Choroid plexus epithelial cell (primary cell): ENCODE measurements at places on chromosomes 11 and 22.

DNA sequence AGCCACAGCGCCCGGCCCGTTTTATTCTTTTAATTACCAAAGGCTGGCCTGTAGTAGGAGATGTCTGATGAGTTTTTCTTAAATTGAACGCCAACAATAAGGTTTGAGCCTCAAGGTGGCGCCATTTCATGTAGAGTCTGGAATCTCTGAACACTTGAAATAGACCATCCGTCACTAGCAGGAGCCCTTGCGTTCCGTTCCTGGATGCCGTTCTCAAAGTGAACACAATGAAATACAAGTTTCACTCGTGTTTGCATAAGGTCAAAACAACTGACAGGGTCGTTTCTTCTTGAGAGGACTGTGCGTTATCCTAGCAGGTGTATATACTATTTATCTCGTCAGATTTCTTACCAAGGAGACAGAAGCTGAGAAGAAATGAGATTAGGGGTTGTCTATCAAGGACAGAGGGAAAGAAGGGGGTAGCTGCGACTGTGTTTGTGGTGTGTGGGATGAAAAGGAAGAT lies 18.7 kb upstream of the SCGB1D1 start:
- DNase-seq: peak; percentile 88

DNA sequence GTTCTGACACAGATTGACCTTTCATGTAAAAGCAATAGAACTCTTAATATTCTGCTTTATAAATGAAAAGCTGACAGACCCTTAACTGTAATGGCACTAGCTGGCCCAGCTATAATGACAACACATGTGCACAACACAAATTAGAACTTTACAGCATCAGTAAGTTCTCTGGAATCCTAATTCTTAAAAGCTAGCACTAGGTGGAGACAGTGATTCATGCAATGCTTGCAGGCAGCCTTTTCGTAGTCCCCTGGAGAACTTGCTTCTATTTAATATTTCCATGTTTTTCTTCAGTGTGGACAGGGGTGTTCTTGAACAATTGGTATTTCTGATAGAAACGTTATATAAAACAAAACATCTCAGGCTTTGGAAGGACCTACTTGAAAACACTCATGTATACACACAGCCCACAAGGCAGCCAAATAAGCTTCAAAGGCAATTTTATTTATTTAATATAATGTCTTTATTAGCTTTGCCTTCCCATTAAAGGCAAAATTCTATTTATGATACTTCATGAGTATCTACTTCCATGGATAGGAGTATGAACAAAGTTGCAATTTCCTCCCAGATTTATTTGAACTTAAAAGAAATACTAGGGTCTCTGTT lies 374.3 kb upstream of the MPPED2 start:
- peak; percentile 84 for DNase-seq

- DNase-seq: peak; percentile 84
These were observed 13.7 kb downstream of the ARHGEF17 start for GRCh38 chr11:73321604-73322381.

- DNase-seq: peak; percentile 48
These were observed 17.2 kb downstream of the CBX7 start for GRCh38 chr22:39135092-39135896.

GRCh38 chr11:30016588-30017363 lies at the start of gene KCNA4:
TSS of gene KCNA4 (minus strand) at chr11:30017030. CDS start at chr11:30012678, 4,352 bp downstream.
- peak; percentile 2 for DNase-seq

- DNase-seq: no peak
These were observed 2.1 kb downstream of the FXYD6 start for GRCh38 chr11:117874253-117874909.

- peak; percentile 88 for DNase-seq
These were observed 188.4 kb downstream of the ADAMTS15 start for GRCh38 chr11:130636722-130637464.

GRCh38 chr11:3199537-3200295 lies 18.9 kb downstream of the MRGPRG start:
- no peak for DNase-seq

DNA sequence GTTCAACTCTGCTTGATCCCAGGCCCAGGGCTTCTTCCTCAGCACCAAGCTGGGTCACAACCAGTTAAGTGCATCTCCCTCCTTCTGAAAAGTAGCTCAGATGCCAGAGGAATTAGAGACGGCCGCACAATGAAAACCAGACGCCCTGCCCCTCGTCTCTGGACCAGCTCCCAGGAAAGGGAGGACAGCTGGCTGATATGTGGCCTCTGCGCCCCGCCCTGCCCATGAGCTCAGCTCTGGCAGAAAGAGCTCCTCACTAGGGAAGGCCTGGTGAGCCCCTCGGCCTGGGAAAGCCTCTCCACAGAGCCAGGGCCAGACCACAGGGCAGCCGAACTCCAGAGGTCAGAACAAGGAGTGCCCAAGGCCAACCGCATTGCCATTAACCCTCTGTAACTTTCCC lies 18.1 kb upstream of the SCGB1A1 start:
- DNase-seq: peak; percentile 59

DNA sequence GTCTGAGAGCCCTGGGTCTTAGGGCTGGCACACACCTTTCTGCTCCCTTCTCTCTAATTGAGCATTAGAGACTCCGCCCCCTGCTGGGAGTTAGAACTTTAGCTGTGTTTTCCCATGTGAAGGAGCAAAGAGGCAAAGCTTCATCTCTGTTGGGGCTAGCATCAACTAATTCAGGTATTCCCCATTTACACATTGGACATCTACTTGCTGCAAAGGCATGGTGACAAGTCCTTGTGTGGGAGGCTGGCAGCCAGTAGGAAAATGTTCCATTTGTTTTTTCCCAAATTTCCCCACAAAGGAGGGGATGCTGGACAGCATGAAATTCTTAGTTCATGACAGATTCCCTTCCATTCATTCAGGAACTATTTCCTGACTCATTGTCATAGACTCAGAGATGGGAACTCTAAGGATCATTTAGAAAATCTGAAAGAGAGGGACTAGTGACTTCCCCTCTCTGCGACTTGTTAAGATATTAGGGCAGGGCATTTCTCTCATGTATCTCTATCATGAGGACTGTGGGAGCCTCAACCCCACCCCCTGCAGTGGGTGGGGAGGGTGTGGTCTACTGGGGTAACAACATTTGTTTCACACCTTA lies 3.6 kb downstream of the CD44 start:
- DNase-seq: no peak

DNA sequence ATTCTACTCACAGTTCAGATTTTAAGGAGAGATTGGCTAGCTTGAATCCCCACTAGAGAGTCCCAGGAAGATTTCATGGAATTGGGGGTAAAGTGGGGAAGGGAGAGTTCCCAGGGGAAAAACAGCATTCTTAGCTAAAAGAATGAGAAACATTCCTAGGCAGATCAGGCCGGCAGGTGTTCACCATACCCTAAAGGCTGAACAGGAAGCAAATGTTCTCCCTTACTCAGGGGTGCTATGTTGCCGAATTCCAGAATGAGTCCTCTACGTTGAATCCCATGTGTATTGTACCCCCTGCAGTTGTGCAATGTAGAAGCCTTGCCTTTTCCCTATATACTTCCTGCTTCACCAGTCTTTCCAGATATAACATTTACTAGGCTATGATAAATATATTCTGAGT lies 135.2 kb upstream of the NCAM1 start:
- no peak for DNase-seq
